ENCODE measurements at places on chromosomes 12 and 14. TPM values are rescaled to one million over a fixed set of nuclear protein-coding genes. Genes with fewer than 3 reads are reported as not detected.

DNA sequence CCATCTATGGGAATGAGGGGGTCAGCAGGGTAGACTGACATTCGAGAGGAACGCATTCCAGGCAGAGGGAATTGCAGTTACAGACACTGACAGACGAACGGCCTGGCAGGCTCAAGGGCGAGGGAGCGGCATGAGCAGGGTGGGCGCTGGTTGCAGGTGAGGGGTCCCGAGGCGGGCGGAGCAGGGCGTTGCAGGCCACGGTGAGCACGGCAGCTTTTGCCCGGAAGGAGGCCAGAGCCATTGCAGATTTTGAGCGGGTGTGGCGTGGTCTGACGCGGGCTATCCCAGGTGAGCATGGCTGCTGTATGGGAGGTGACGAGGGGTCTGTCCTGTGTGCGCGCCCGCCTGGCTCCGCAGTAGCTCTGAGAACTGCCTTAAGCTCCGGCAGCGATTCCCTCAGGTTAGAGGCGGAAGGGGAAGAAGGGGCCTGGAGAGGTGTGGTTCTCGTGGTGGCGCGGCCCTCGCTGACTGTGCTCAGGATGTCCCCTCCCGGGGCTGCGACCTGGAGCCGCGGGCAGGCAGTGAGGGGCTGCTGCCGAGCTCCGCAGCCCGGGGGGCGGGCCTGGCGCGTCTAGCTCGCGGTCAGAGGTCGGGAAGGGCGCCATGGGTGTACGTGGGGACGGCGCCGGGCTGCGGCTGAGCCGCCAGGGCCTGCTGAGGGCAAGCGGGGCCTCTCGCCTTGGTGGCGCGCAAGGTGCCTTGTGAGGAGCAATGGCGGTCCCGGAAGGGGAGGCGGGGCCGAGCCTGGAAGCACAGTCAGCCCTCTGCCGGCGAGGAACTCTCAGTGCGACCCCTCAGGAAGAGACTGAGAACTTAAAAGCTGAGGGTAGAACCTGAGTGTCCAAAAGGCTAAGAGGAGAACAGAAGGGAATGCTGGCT is 177.1 kb downstream of the CACNA1C start:
- DNase-seq = no peak
- no peaks in the 10 kb centered on the region for H3K27me3 ChIP-seq
- no peaks in the 10 kb centered on the region for H3K36me3 ChIP-seq
- no peak overlapping the region for H3K4me3 ChIP-seq
- no peak overlapping the region for H3K27ac ChIP-seq
- H3K4me1 ChIP-seq = no peaks in the 10 kb centered on the region

- H3K36me3 ChIP-seq = no peaks in the 10 kb centered on the region
- H3K27ac ChIP-seq = no peak overlapping the region
- peaks cover 10% of the 10 kb centered on the region for H3K4me1 ChIP-seq
- DNase-seq = no peak
- no peaks in the 10 kb centered on the region for H3K27me3 ChIP-seq
Observed at GRCh38 chr12:9721394-9722092, 11.4 kb downstream of the CLECL1 start.

DNA sequence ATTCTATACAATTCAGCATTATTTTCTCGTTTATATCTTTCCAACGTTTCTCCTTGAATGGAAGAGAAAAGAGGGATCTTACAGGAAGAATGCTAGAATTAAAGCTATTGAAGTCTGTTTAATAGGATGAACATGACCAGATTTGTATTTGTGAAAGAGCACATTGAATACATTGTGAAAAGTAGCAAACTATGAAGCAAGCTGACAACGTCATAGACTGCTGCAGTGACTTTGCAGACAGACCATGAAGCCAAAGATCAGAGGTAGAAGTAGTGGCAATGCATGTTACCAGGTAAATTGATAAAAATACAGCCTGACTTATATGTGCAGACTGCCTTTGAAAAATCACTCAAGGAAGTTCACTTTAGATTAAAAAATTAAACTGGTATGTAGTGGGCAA is 146.1 kb downstream of the RASSF9 start:
- DNase-seq = no peak
- H3K27me3 ChIP-seq = no peaks in the 10 kb centered on the region

DNA sequence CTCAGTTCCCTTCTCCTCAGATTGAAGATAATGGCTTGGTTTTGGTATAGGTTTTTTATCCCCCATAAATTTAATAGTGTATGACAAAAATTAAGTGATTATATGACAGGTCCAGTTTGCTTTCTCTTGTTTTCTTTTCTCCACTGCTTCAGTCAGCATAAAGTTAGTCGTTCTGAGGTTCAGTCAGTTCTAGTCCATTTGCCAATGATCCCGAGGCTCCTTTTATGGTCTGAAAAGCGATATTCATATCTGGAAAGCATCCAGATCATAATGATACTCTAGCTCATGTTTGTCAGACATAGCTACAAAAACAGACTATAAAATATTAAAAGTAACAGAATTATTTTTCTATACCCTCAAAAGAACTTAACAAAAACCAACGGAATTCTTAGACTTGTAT is 67.1 kb upstream of the SLC38A4 start:
- no peak for DNase-seq
- H3K4me3 ChIP-seq = no peak overlapping the region
- no peaks in the 10 kb centered on the region for H3K36me3 ChIP-seq

- no peak overlapping the region for H3K27ac ChIP-seq
- H3K27me3 ChIP-seq = no peaks in the 10 kb centered on the region
- H3K36me3 ChIP-seq = no peaks in the 10 kb centered on the region
- no peak overlapping the region for H3K4me3 ChIP-seq
- H3K4me1 ChIP-seq = peaks cover 31% of the 10 kb centered on the region
- no peak for DNase-seq
Observed at GRCh38 chr12:48777501-48778400, 11.1 kb downstream of the ADCY6 start.

DNA sequence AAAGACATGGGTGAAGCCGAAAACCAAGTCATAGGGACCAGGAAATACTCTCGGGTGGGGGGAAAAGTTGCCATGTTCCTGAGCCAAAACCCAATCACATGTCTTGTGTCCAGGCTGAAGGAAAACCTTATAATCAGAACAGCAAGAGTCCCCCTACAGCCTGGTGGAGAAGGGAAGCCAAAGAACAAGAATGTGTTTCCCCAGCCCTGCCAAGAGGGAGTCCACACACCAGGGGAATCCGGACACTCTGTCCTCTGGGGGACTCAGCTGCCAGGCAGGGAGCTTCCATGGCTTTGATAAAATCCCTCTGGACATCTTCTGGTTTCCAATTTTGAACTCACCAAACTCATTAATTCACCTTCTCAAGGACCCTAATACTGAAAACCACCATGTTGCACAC is 273.0 kb downstream of the FOXN3 start:
- no peaks in the 10 kb centered on the region for H3K4me1 ChIP-seq
- H3K27ac ChIP-seq = no peak overlapping the region
- no peak for DNase-seq
- no peaks in the 10 kb centered on the region for H3K27me3 ChIP-seq
- H3K36me3 ChIP-seq = no peaks in the 10 kb centered on the region

DNA sequence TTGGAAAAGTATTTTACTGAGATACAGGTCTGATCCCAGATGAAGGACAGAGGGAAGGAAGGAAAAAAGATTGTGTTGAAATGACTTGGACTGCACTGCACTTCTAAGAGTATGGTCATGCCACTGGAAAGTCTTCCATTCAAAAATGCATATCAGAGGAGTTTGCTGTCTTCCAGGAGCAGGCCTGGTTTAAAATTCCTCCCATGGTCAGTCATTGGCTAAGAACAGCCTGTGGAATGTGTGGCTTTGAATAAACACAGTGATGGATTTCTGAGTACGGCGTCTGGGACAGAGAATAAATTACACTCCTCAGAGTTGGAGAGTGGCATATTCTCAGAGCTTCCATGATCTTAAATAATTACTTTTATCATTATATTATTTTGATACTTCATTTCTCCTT is 245.8 kb upstream of the PDZRN4 start:
- no peaks in the 10 kb centered on the region for H3K4me1 ChIP-seq
- H3K36me3 ChIP-seq = no peaks in the 10 kb centered on the region
- no peak overlapping the region for H3K27ac ChIP-seq
- H3K27me3 ChIP-seq = no peaks in the 10 kb centered on the region
- H3K4me3 ChIP-seq = no peak overlapping the region
- no peak for DNase-seq

DNA sequence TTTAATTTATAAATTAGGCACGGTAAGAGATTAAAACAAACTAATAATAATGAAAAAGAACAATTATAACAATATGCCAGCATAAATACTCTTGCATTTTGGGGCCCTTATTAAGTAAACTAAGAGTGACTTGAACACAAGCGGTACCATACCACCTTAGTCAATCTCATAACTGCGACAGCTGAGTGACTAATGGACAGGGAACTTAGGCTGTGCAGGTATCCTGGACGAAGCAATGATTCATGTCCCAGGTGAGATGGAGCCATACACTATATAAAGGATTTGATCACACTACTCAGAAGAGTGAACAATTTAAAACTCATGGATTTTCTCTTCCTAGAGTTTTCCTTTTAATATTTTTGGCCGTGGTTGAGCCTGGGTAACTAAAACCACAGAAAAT is 4.3 kb downstream of the KLRC4 start:
- no peak for DNase-seq
- no peaks in the 10 kb centered on the region for H3K36me3 ChIP-seq
- H3K4me1 ChIP-seq = no peaks in the 10 kb centered on the region
- no peak overlapping the region for H3K27ac ChIP-seq
- no peak overlapping the region for H3K4me3 ChIP-seq

GRCh38 chr12:23028158-23028802 is 403.3 kb downstream of the ETNK1 start:
- no peak overlapping the region for H3K27ac ChIP-seq
- no peaks in the 10 kb centered on the region for H3K4me1 ChIP-seq
- no peaks in the 10 kb centered on the region for H3K36me3 ChIP-seq
- H3K4me3 ChIP-seq = no peak overlapping the region
- no peaks in the 10 kb centered on the region for H3K27me3 ChIP-seq

DNA sequence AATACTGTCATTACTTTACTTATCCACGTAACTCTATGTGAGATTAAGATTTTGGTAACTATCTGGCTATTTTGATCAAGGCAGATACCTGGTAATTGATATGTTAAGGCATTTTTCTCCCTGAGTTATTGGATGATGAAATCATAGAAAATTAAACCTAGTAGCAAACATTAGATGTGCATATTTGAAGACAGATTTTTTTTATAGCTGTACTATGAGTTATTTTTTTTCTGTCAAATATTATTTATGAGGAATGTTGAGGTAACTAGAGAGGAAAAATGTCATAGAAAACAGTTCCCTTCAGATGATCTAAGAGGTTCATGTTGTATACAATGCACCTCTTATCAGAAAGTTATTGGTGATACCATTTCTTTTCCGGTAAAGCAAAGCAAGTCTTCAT is 64.9 kb upstream of the SLC38A2 start:
- no peak overlapping the region for H3K27ac ChIP-seq
- H3K4me3 ChIP-seq = no peak overlapping the region
- H3K36me3 ChIP-seq = no peaks in the 10 kb centered on the region

GRCh38 chr12:64627771-64628170 is 17.5 kb downstream of the RASSF3 start:
- H3K4me1 ChIP-seq = peaks cover 40% of the 10 kb centered on the region
- no peaks in the 10 kb centered on the region for H3K27me3 ChIP-seq
- H3K27ac ChIP-seq = peak overlapping the region; percentile 15
- peaks cover 3% of the 10 kb centered on the region for H3K36me3 ChIP-seq

DNA sequence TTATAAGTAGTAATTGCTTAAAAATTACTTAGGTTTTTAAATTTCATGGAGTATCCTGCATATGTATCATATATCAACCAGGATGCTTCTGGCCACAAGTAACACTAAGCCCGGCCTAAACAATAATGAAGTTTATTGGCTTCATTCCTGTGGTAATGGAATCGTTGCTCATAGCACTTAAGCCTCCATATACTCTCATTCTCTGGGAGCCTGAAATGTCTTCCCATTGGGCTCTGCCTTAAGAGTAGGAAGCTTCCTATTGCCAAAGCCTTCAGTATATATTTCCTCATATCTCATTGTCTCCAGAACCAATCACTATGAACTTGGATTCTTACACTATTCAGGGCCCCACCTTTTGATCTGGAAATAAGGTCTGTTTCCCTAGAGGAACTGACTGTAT is 83.8 kb upstream of the DNM1L start:
- no peaks in the 10 kb centered on the region for H3K27me3 ChIP-seq
- no peak overlapping the region for H3K4me3 ChIP-seq
- no peak for DNase-seq
- no peak overlapping the region for H3K27ac ChIP-seq
- H3K4me1 ChIP-seq = no peaks in the 10 kb centered on the region

DNA sequence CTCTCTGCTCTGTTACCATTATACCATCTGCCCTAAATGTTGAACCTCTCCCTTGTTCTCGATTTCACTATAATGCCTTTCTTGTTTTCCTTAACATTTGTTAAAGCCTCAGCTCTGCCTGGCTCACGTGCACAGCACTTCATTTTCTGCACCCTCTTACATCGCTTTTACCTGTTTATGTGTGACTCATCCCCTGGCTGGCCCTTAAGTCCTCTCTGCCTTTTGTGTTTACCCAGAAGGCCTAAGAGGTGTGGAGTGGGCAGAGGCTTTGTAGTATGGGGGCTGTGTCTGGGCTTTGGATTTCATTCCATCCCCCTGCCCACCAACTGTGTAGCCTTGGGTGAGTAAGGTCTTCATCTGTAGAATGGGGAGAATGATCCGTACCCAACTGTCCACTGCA is 36.5 kb downstream of the UBE3B start:
- no peaks in the 10 kb centered on the region for H3K27me3 ChIP-seq
- H3K4me1 ChIP-seq = no peaks in the 10 kb centered on the region
- no peak for DNase-seq
- H3K4me3 ChIP-seq = no peak overlapping the region
- H3K27ac ChIP-seq = no peak overlapping the region

- peak overlapping the region; percentile 52 for H3K27ac ChIP-seq
- DNase-seq = no peak
- H3K4me1 ChIP-seq = peaks cover 85% of the 10 kb centered on the region
- no peak overlapping the region for H3K4me3 ChIP-seq
Observed at GRCh38 chr14:99564926-99565259, 39.1 kb downstream of the CCDC85C start.

DNA sequence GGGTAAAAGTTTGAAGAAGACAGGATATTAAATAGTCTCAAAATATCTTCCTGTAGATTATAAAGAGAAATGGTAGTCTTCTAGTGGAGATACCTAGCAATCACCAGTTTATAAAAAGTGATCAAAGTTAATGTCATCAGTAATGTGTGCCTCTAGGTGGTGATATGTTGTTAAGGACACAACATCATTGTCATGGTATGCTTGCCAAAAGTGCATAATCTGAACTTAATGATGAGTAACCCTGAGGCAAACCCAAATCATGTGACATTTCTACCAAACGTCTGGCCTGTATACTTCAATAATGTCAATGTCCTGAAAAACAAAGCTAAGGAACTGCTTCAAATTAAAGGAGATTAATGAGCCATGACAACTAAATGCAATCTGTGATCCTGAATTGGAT is 214.7 kb downstream of the PHLDA1 start:
- no peaks in the 10 kb centered on the region for H3K36me3 ChIP-seq
- H3K27ac ChIP-seq = no peak overlapping the region
- DNase-seq = no peak
- H3K27me3 ChIP-seq = no peaks in the 10 kb centered on the region
- no peak overlapping the region for H3K4me3 ChIP-seq

Gene HSPA2
- 47.4 TPM for total RNA-seq

Gene DIABLO
- 47.9 TPM for total RNA-seq

Gene OR6C2
- total RNA-seq = not detected

Gene TAS2R20
- total RNA-seq = 4.7 TPM

Gene CCDC177
- not detected for total RNA-seq

Gene OR4Q3
- total RNA-seq = not detected
